B cell (primary cell): ENCODE measurements at places on chromosomes 3 and 15. TPM values are rescaled to one million over a fixed set of nuclear protein-coding genes. Genes with fewer than 3 reads are reported as not detected.

DNA sequence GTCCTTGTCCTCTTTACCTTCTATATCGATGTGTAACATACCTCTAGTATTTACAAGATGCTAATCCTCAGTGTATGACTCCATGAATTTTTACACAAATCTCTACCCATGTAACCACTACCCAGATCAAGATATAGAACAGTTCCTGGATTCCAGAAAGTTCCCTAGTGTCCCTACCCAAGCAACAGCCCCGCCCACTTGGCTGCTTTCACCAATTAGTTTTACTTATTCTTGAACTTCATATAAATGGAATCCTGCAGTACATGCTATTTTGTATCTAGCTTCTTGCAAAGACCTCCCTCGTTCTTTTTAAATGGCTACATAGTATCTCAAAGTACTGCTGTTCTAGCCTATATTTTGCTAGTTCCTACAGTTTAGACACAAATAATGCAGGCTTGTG is 33.0 kb downstream of the CD276 start:
- no peak for DNase-seq

DNA sequence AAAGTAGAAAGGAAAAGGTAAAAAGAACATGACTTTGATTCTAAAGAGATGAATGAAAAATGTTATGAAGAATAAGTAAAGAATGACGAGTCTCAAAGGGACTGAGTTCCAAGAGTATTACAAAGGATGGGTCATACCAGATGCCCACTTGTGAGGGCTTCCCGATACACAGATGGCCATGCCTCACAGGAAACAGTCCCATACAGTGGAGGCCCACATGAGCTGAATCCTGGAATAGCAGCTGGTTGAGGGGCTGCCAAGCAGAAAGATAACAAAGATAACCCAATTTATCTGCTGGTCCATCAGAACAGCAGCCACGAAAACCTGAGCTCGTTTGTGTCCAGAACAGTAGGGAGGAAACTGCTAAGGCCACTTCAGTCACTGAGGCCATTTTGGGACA is 3.7 kb downstream of the SSR3 start:
- DNase-seq = no peak

SNX22 gene
- polyA plus RNA-seq = 196 and 305 TPM in 2 replicates

CXCR6 gene
- not detected in 2 replicates for polyA plus RNA-seq

LHFPL4 gene
- polyA plus RNA-seq = not detected in 2 replicates

MAP1A gene
- 0.03 and 0.06 TPM in 2 replicates for polyA plus RNA-seq

HCN4 gene
- polyA plus RNA-seq = not detected in 2 replicates

TRH gene
- not detected in 2 replicates for polyA plus RNA-seq

CDHR4 gene
- polyA plus RNA-seq = 0.18 and 0.33 TPM in 2 replicates

GRCh38 chr3:9725775-9726515 is 5.6 kb upstream of the BRPF1 start:
- DNase-seq = no peak

- DNase-seq = no peak
Observed at GRCh38 chr15:42385206-42385979, 26.1 kb downstream of the CAPN3 start.

DNA sequence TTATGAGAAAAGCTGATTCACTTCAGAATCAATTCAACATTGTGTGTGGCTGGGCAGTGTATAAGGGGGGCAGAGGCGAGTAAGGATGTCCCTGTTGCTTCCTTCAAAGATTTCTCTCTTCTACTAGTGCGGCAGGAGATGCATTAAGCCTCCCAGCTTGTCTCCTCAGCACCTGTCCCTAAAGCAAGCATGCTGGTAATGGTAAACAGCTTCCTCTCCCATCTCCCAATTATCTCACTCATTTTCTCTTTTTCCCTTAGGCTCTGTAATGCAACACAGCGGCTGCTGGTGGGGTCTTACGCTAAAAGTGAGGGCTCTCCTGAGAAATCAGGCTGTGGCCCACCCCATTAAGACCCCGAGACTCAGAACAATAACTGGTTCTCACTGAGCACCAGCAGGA is 306.4 kb upstream of the ROPN1 start:
- DNase-seq = no peak

SPESP1 gene
- polyA plus RNA-seq = 0.13 and 0.17 TPM in 2 replicates

SAMMSON gene
- not detected in 2 replicates for polyA plus RNA-seq

DNA sequence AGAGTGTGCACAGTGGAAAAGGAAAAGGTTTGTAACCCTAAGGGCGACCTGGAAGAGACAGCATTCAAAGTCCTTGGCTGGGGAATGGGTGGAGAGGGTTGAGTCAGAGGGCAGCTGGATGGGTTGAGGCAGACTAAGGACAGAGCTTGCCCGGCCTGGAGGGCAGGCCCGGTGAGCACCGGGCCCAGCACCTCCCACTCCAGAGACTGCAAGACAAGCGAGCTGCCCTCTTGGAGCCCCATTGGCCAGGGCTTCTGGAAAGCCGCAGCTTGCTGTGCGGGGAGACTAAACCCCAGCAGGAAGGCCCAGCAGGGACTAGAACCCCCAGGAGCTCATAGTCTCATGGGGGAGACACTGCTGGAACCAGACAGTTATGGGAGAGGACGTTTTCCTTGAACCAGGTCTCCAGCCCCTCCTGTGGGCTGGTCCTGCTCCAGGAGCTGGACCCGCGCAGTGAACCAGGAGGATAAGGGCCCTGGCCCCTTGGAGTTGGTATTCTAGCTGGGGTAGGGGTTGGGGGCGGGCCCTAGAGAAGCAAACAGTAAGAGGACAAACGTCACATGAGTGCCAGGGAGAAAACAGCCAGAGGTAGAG is 59.1 kb downstream of the RGMA start:
- no peak for DNase-seq

GRCh38 chr3:4062621-4063020 is 240.5 kb upstream of the SETMAR start:
- DNase-seq = no peak

- no peak for DNase-seq
Observed at GRCh38 chr3:56253941-56254665, 214.2 kb downstream of the ERC2 start.

- DNase-seq = no peak
Observed at GRCh38 chr3:63523100-63523499, 129.4 kb upstream of the SNTN start.

- DNase-seq = no peak
Observed at GRCh38 chr3:186775999-186776398, 7.4 kb upstream of the EIF4A2 start.

GRCh38 chr3:63768386-63768785 is 50.7 kb upstream of the C3orf49 start:
- no peak for DNase-seq

DNA sequence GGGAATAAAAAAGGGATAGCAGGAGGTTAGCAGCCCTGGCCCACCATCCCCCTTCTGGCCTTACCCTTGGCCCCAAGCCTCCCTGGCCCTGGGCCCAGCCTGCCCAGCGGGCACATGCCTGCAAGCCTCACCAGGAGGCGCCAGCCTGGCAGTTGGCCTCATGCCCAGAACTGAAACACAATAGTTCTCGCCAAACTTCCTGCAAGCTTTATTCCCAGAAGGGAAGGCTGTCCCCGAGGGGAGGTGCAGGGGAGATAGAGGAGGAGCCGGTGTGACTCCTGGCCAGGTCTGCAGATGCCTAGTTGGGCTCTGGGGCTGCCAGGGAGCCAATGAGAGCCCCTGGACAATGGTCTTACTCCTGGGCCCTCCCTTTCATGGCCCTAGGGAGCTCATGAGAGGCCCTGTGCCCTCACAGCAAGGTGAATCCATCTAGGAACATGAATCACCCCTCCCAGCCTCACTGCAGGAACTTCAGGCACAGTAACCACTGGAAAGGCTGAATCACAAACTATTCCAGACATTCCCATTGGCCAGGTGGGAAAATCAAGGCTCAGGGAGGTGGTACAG is 4.0 kb downstream of the CCDC33 start:
- no peak for DNase-seq

DNA sequence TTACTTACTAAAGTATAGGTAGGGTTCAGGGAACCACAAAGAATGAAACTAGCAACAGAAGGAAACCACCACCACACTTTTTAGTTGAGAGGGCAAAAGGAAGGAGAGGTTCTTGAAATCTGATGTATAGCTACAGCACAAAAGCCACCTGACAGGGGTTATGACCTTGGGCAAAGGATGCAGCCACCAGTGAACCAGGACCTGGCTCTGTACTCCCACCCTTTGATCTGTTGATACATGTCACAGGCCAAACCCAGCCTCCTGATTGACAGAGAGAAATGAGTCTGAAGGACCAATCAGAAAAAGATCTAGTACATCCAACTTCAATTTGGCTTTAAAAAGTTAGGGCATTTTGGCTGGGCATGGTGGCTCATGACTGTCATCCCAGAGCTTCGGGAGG is 20.0 kb upstream of the BLM start:
- no peak for DNase-seq
